ENCODE measurements at places on chromosomes 6 and 20.

GRCh38 chr6:52834481-52834880, 6.1 kb downstream of the GSTA5 start:
- no peak for DNase-seq

- DNase-seq: no peak
Measured at GRCh38 chr6:51608383-51608782, 479.0 kb downstream of the PKHD1 start.

DNA sequence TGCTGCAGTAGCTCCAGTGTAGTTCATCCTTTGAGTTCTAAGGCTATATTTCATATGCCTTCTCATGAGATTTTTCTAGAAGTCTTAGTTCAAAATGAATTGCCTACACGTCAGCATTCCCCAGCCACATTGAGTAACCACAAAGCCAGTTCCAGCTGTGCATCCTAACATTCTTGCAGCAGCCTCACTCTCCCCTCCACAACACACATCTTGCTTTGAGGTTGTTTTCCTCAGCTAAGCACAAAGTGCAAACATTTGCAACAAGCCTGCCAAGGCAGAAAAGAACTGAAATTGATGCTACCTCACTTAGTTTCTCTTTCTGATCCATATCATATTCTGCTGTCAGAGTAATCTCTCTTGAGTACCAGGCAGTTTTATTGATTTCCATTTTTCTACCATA, 160.7 kb upstream of the KCNQ5 start:
- DNase-seq: no peak

DNA sequence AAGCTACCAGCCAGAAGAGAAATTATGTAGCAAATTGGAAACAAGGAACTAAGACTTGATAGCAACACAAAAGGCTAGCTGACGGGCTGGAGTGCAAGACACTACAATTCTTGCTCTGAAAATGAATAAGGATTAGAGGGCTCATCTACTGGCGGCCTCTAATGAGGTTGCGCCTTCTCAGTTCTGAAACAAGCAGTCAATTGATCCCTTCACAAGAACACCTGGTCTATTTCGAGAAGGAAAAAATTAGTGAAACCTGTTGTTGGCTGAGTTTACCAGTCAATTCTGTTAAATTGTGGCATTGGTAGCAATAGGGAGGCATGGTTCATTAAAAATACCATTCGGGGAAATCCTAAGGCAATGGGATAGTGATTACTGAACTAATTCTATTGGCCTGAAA, 74.8 kb upstream of the JARID2 start:
- no peak for DNase-seq

GRCh38 chr6:107105511-107106116, 9.7 kb downstream of the BEND3 start:
- no peak for DNase-seq

- DNase-seq: no peak
Measured at GRCh38 chr20:15205028-15205427, 867.6 kb upstream of the FLRT3 start.

- DNase-seq: no peak
Measured at GRCh38 chr6:129695373-129696027, 14.5 kb downstream of the ARHGAP18 start.
